Fibroblast of lung (primary cell): ENCODE measurements at places on chromosomes 12 and 14. TPM values are rescaled to one million over a fixed set of nuclear protein-coding genes. Genes with fewer than 3 reads are reported as not detected.

OTX2 gene
- not detected in 2 replicates for total RNA-seq

KRT73 gene
- not detected in 2 replicates for total RNA-seq

FSCB gene
- not detected in 2 replicates for total RNA-seq

BIN2 gene
- not detected in 2 replicates for total RNA-seq

ARHGDIB gene
- 5.9 and 8.3 TPM in 2 replicates for total RNA-seq

CDCA4 gene
- total RNA-seq = 7.9 and 8.0 TPM in 2 replicates

IFNG-AS1 gene
- not detected in 2 replicates for total RNA-seq

PLBD2 gene
- total RNA-seq = 28.2 and 35.5 TPM in 2 replicates
